ENCODE measurements at places on chromosomes 7 and 10.

DNA sequence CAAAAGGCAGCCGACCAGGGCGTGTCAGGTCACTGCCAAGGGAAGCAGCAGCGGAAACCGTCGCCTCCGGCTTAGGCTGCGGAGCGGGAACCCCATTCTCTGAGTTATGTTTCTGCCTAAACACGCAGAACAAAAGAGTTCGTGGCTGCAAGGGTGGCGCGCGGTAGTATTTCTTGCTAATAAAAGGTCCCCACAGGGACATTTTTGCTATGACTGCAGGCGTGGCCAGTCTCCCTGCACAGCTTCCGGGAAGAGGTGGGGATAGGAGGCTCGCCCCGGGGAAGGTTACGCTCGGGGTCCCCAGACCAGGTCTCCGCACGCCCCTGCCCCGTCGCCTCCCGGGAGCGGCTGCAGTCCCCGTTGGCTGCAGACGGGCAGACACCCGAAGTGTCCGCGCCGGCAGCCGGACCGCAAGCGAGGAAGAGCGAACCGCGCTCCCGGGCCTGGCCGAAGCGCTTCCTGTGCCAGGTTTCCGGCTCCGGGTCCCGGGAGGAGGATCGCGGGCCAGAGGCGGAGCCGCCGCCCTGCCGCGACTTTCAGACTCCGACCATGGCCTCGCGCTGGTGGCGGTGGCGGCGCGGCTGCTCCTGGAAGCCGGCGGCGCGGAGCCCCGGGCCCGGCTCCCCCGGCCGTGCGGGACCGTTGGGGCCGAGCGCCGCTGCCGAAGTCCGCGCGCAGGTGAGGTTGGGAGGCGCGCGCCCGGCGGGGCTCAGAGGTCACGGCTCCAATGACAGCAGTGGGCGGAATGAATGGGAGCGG lies at the start of gene PDSS1:
Gene PDSS1, plus strand, starts transcription at position 539 of the 759 bp plus-strand sequence. Its CDS starts 11 bp downstream, at position 550.
- DNase-seq: peak; percentile 95

DNA sequence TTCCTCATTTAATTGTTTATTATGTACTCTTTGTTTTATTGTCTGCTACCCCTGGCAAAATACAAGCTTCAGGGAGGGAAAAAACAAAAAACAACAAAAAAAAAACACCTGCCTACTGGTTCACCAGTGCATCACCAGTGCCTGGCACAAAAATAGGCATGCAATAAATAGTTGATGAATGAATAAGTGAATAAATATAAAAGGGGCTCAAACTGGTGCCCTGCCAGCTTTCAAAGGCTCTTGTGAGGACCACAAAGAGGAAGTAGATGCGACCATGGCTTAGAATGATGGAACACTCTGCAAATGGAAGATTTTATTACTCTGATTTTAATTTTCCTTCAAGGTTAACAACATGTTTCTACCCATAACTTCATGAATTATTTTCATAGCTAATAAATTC lies 213.0 kb upstream of the INHBA start:
- DNase-seq: no peak

DNA sequence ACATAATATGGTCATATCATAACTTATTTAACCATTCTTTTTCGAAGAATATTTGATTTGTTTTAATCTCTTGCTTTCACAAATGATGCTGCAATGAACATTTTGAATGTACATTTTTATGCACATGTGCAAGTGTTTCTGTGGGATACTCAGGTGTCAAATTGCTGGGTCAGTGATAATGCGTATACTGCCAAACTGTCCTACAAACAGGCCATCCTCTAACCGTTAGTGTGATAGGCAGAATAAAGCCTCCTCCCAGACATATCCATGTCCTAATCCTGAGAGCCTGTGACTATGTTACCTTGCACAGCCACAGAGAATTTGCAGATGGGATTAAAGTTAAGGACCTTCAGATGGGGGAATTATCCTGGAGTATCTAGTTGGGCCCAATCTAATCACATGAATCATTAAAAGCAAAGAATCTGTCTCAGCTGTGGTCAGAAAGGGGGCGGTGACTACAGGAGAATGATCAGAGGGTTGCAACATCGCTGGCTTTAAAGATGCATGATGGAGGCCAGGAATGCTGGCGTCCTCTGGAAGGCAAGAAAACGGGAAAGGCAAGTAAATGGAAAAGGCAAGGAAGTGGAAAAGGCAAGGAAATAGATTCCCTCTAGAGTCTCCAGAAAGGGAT lies 46.7 kb downstream of the FZD1 start:
- no peak for DNase-seq

- DNase-seq: no peak
Measured at GRCh38 chr7:7266257-7266881, 84.0 kb downstream of the C1GALT1 start.

DNA sequence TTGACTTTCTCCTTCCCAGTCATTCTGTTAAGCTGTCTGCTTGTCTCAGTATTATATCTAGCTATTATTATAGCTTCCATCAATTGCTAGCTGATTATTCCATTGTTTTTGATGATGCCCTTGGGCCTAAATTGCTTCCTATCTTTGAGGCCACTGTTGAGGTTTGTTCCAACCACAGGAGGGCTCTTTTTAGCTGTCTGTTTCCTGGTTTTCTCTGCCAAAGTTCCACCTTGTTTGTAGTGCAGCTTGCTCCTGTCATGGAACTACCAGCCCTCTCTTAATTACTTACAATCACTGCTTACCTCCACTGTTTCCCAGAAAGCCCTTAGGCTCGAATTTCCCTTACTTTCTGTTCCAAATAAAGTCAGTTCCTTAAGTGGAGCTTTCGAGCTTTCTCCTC lies 118.7 kb upstream of the SEC61G start:
- DNase-seq: no peak

Data from inflammatory macrophage (primary cell).